Hematopoietic multipotent progenitor cell (in vitro differentiated cells): ENCODE measurements at places on chromosomes 11 and 22. TPM values are rescaled to one million over a fixed set of nuclear protein-coding genes. Genes with fewer than 3 reads are reported as not detected.

DNA sequence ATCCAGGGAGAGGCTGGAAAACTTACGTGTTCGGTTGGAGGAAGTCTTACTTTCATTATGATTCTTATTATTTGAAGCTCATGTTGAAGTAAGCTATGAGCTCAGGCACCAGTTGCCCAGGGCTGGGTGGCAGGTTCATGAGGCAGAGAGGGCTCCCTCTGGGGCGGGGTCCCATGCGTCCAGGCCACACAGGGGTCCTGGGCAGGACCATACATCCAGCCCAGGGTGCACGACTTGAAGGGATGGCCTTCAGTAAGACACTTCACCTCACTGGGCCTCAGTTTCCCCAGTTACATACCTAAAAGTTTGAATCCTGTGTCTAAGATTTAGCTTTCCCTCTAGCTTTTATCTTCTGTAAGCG, 107.3 kb upstream of the B3GAT1 start:
- DNase-seq = no peak

- no peak for DNase-seq
Measured at GRCh38 chr11:2587132-2587930, 112.5 kb downstream of the KCNQ1OT1 start.

Gene BARX2
- not detected for total RNA-seq

Gene DCPS
- total RNA-seq = 18.9 TPM

Gene P4HA3
- total RNA-seq = 0.27 TPM
